ENCODE measurements at places on chromosomes 6 and 20.

GRCh38 chr20:32623667-32624157 is 38.6 kb upstream of the NOL4L start:
- no peak for DNase-seq

DNA sequence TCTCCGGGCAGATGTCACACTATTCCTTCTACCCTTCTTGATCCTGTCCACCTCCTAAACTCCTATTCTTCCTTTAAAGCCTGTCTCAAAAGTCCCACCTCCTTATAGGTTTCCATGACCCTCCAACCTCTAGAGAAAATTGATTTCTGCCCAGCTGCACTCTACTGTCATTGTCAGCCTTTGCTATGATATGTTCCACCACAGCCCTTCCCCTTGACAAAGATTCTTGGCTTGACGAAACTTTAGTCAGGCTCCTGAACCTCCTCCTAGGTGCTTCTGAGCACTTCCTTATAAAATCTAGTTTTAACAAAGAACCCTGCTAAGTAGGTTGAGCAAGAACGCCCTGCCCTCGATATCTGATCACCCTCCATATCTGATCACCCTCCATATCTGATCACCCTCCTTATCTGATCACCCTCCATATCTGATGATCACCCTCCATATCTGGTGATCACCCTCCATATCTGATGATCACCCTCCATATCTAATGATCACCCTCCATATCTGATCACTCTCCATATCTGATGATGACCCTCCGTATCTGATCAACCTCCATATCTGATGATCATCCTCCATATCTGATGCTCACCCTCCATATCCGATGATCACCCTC is 103.2 kb downstream of the RIN2 start:
- no peak for DNase-seq

DNA sequence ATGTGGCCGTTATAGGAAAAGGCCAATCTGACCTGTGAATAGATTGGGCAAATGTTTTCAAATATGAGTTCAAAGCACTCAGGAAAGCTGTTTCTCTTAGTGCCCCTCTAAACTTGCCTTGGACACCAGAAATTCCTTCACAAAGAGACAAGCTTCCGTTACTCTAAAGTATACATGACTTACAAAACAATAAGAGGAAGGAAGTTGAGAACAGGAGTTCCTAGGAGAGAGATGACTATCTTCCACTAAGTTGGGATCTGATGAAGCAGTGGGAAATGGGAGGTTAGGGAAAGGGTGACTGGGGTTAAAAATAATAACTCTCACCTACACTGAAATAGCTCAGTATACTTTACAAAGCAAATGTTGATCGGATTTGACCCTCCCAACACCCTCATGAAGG is 50.0 kb downstream of the ISM1 start:
- DNase-seq, result no peak

DNA sequence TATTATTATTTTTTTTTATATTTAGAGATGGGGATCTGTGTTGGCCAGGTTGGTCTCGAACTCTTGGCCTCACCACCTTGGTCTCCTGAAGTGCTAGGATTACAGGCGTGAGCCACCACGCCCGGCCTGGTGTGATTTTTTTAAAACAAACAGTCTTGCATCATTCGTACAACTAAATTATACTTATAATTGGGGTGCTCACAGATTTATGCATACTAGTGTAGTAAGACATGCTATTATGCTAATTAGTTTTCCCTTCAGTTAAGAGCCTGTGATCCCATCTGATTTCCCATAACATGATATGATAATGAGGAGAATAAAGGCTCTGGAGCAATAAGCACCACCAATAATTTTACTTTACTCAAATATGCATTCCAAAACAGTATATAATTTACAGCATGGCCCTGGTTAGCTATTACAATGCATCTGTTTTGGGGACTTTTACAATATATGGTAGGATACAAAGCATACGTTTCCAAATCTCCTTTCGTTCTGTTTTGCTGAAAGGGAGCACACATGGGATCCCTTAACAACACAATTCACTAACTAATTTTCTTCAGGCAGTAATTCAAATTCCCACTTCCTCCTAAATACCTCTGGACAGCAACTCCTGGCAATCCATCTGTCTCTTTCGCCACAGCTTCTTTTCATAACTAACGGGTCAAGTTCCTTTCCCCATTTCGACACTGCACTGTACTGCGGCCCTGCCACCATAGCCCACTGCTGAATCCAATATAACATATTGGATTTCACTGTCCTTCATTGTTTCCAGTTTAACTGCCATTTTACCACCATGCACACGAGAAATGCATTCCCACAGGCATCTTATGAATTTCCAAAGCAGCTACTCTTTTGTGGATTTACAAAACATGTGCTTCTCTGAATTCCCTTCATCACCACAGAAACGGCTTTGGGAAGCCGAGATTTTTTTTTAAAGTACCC is 1.7 kb downstream of the NUDT3 start:
- no peak for DNase-seq

DNA sequence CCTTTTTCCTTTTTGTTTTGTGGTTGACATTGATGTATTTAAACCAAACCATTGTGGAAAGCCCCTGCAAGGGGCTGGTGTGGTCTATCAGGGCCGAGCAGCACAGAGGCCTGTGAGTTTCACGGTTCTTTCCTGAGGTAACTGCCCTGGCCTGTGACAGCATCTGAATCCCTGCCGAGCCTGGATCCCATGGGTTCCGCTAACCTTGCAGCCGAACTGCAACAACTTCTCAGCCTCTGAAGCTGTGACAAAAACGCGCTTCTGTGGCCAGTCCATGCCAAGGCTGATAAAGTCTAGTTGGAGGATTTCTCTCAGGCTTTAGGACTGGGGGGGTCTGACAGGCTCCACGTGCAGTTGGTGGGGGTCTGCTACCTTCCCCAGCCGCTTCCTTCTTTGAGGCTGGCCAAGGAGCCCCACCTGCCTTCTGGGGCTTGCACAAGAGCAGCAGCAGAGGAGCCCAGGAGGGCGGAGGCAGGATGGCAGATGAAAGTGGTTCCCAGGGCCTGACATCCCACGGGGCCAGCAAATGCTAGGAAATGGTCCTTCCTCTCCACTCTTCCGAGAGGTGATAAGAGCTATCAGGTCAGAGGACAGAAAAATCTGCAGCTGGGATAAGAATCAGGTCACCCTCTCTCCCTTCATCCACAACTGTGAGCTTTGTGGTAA is 150.9 kb downstream of the PREX1 start:
- no peak for DNase-seq

- no peak for DNase-seq
These were observed 143.8 kb downstream of the CDK19 start for GRCh38 chr6:110671447-110671846.

- no peak for DNase-seq
These were observed 15.8 kb upstream of the GABRR2 start for GRCh38 chr6:89330910-89331309.

DNA sequence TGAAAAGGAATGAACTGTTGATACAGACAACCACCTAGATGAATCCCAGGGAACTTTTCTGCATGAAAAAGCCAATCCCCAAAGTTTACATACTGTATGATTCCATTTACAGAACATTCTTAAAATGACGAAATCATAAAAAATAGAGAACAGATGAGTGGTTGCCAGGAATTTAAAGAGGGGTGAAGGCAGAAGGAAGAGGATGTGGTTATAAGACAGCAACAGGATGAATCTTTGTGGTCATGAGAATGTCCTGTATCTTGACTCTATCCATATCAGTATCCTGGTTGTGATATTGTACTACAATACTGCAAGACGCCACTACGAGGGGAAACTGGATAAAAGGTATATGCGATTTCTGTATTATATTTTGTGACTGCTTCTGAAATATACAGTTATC is 70.1 kb upstream of the EMILIN3 start:
- no peak for DNase-seq

GRCh38 chr6:144434308-144434990 is 149.3 kb downstream of the UTRN start:
- DNase-seq, result no peak

- no peak for DNase-seq
These were observed 115.7 kb downstream of the UNC5CL start for GRCh38 chr6:40923326-40923725.

GRCh38 chr20:45997187-45997586 is 11.5 kb upstream of the MMP9 start:
- DNase-seq, result no peak

DNA sequence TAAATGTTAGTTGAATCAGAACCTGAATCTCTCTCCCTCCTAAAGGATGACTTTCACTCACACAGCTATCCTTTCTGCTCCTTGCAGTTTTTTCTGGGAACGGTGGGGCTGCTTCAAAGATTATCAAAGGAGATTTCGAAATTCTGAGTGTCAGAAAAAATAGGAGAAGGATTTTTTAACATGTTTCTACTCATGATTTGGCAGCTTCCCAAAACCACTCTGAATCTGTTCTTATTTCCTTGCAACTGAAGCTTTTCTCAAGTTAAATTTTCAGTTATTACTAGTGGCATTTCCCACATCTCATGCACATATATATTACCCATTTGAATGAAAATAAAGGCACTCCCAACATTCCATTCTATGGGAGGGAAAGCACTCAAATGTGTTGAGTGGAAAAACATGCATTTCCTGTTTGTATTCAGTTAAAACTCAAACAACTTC is 123.6 kb downstream of the LCA5 start:
- peak; percentile 60 for DNase-seq

DNA sequence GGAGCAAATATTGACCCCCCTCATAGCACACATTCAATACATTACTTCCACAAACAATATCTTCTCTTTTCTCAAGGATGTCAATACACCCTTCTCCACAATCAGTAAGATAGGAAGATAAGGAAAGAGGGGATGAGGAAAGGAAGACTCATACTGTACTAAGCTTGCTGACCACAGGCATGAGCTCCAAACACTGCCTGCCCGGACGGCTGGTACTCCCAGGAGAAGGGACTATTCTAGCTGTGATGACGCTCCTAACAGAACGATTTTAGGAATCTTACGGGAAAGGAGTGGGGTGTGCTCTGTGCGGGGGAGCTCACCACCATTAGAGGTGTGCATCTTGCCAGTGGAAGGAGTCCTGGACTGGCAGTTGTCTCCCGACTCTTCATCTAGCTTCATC is 3.9 kb upstream of the CCN6 start:
- DNase-seq, result no peak

- DNase-seq, result no peak
These were observed 191.1 kb downstream of the EYA4 start for GRCh38 chr6:133432021-133432989.

GRCh38 chr6:127635091-127635490 is 58.1 kb downstream of the C6orf58 start:
- DNase-seq, result no peak

- peak; percentile 28 for DNase-seq
These were observed 89.4 kb downstream of the PDE10A start for GRCh38 chr6:165573671-165574070.

DNA sequence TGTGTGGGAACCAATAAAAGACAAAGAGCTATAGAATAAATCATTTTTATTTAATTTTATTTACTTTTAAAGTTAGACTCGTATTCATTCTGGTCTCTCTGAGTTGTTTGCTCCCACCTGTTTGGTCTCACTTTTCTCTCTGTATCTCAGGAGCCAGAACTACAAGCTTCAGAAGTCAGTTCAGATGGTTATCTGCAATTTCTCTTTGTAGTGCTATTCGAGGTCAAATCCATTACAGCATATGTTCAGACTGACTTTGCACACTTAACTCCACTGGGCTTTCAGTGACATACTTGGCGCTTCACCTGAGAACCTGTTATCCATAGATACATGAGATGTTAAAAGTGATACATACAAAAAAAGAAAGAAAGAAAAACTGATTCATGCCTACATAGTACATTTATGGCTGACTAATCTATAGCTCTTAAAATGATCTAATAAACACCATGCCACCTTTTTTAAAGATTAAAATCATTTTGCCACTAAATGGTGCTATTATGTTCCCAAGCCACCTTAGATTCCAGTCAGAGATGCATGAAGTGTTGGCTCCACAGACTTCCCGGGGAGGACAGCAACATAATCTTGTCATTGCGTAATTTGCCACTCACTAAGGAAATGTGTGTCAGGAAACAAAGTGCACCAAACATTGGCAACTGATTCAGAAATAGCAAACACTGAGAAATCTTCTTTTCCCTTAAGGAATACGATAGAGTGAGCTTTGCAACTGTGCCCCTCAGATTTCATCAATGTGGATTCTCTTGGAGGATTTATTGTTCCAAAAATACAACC is 396.7 kb downstream of the HACE1 start:
- no peak for DNase-seq

GRCh38 chr20:44068316-44069201 is 118.4 kb downstream of the JPH2 start:
- no peak for DNase-seq

DNA sequence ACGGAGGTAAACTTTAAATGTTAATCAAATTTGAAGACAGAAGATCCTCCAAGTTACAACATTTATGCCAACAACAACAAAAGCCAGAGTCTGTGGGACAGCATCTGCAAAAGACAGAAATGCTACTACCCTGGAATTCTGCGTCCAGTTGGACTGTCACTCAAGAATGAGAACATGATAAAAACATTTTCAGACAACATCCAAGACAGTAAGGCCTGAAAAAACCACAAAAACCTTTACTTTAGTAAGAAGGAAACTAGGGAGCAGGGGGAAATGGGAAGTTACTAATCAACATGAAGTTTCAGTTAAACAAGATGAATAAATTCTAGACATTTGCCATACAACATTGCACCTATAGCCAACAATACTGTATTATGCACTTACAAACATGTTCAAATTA is 77.6 kb downstream of the MLIP start:
- no peak for DNase-seq

- DNase-seq, result no peak
These were observed 126.5 kb downstream of the MBOAT1 start for GRCh38 chr6:20085817-20086216.

GRCh38 chr6:137722749-137723272 is 144.2 kb upstream of the TNFAIP3 start:
- no peak for DNase-seq

- DNase-seq, result no peak
These were observed 238.5 kb downstream of the FARS2 start for GRCh38 chr6:5499644-5500306.

DNA sequence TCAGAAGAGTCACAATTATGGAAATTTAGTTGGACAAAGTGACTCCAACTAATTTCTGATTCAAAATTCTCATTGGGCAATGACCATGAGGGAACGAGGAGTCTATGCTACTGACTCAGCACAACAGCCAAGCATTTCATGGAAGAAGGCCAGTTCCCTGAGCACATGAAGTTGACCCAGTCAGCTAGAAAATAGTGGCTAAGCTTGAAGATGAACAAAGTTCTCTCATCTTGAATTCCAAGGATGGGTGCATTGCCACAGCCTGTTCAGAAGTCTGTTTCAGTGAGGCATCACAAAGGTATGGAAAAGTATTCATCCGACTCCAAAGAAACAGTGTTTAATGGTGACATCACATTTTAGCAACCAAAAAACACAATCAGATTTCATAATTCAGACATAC is 676.9 kb downstream of the HACE1 start:
- no peak for DNase-seq

DNA sequence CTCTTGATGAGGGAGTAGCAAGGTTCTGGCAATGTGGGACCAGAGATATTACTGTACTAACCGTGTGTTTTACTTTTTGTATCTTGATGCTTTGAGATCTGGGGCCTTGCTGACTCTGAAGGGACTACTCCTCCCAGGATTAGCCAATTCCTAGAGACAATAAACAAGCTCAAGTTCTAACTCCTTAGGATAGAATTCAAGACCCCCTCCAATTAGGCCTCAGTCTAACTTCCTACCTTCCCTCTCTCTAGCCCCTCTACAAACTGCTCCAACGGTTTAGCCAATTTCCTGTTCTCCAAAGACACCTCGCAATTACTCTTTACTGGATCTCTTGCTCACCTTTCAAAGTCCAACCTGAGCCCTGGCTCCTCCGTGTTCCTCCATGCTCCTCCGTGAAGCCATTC is 158.7 kb upstream of the JARID2 start:
- DNase-seq, result no peak
